Stimulated activated CD4-positive, alpha-beta T cell treated with anti-CD3 and anti-CD28 coated beads, Interleukin-2, amount 100 ng/mL, for 24 hours (primary cell): ENCODE measurements at places on chromosomes 1 and 21.

DNA sequence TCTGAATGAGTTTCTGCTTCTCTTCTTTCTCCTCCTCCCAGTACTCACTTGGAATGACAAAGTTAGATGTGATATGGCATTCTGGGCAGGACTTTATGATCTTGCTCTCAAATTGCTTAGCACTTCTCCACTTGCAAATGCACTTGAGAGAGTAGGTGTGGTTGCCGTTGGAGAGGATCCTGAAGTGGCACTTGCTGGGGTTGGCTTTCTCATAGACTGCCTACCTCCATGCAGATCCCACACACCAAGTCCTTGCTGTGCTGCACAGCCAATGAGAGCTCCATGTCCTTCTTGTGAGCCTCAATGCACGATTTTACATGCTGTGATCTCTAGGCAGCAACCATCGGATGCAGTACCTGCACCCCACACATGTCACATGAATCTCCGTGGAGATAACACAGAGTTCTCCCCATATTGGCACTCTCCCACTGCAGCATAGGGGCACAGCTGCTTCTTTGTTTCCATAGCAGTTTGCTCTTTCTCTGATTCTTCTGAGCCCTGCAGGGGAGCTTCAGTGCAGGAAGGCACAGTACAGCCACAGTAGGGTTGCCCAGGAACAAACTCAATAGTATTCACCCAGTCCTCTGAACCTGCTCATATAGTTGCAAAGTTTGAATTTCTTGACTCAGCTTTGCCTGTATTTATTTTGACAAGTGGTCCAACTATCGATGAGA lies 45.2 kb downstream of the ZNF691 start:
- DNase-seq: no peak

GRCh38 chr1:212601524-212601923 lies 7.0 kb upstream of the ATF3 start:
- DNase-seq: no peak

- DNase-seq: no peak
These were observed 6.4 kb downstream of the CLDN19 start for GRCh38 chr1:42733415-42734200.

- no peak for DNase-seq
These were observed 34.1 kb downstream of the COL11A1 start for GRCh38 chr1:103074224-103074623.

- peak; percentile 46 for DNase-seq
These were observed 66.9 kb downstream of the GNG12 start for GRCh38 chr1:67766141-67766978.

DNA sequence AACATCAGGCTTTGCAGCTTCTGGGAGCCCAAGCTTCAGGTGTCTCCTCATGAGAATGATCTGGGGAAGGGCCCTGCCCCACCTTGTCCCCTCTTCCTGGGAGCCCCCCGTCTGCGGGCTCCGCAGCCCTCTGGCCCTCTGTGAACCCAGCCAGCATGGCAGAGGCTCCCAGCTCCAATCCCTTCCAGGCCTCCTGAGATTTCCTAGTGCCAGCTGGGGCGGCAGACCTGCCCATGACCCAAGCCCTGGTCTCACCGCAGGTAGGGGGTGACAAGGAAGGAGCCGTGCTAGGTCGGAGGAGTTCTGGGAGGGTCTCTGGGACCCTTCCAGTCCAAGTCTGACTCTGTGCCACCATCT lies 7.7 kb downstream of the PLEKHG5 start:
- DNase-seq: no peak

GRCh38 chr1:10637400-10637799 lies 159.0 kb downstream of the CASZ1 start:
- DNase-seq: no peak

- DNase-seq: no peak
These were observed 640.6 kb downstream of the PTPRU start for GRCh38 chr1:29876902-29877301.

GRCh38 chr21:39184050-39184980 lies 1.1 kb upstream of the PSMG1 start:
- DNase-seq: no peak

DNA sequence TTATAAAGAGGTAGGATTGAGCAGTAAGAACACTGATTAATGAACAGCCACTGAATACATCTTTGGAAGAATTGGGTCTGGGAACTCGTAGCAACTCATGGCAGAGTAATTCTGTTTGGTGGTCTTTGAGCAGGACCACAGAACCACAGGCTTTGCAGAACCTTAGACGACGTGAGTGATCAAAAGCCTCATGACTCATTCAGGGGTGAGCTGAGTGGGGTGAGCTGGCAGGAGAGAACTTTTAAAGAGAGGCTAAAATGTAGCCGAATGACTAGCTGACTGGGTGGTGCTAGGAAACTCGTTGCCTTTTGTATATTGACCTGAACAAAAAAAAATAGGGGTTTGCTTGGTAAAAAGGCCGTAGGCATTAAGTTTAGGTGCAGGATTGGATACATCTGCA lies 313.8 kb downstream of the TGFB2 start:
- no peak for DNase-seq

GRCh38 chr1:11581445-11581991 lies 72.7 kb downstream of the FBXO2 start:
- DNase-seq: no peak

GRCh38 chr1:86084998-86085397 lies 71.6 kb downstream of the COL24A1 start:
- no peak for DNase-seq

DNA sequence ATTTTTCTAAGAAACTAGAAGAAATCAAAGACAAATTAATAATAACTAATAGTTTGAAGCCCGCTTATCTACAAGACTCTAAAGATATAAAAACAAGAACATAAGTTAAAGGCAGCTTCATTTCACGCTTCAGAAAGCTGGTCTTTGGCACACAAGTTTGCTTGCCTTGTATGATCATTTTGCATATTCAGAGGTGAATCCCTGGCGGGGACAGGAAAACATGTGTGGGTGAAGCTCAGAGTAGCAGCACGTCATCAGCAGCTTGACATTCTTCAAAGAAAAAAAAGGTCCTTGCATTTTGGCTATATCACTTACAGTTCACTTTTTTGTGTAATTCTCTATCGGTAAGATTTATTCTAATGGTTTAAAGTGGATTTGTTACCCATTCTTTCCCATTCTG lies 1911.8 kb downstream of the MRPL39 start:
- no peak for DNase-seq

DNA sequence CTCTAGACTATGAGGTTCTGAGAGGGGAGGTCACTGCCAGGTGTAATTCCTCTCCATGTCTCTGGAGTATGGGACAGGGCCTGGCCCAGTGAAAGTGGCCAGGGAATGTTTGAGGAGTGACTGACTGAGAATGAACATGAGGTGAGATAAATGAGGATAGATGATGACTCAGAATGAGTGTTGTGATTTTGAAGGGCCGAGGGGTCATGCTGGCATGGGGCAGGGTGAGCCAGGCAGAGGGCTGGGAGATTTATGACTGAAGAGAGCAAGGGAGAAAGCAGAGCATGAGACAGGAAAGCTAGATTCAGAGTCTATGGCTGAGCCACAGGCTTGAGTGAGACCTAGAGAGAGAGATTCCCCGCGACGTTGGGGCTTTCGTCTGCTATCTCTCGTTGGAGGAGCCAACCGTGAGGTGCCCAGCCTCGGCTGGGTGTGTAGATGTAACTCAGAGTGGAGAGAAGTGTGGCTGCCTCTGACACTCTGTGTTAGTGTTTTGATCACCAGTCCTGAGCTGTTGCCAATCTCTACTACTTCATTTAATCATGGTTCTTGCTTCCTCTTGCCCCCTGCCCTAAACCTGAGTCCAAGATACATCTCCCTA lies 50.1 kb downstream of the FOXD2 start:
- no peak for DNase-seq

GRCh38 chr1:239224100-239224499 lies 162.3 kb upstream of the CHRM3 start:
- no peak for DNase-seq

DNA sequence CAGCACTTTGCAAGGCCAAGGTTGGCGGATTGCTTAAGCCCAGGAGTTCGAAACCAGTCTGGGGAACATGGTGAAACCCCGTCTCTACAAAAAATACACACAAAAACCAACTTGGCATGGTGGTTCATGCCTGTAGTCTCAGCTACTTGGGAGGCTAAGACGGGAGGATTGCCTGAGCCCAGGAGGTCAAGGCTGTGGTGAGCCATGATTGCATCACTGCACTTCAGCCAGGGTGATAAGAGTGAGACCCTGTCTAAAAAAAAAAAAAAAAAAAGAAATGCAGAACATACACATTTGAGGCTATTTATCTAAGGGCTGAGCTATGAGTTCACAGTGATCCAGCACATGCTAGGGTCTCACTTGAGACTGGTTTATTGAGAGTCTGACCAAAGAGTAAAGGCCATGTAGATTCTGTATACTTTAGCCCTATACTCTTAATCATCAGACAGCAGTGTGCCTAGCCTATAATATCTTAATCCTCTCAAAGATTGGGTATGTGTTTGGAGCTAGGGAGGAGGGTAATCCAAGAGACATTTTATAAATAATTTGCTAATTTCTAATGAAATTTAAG lies 23.9 kb downstream of the RNF2 start:
- no peak for DNase-seq

GRCh38 chr1:153842006-153842471 lies 66.8 kb downstream of the SLC27A3 start:
- no peak for DNase-seq

- DNase-seq: peak; percentile 52
These were observed 546 bp downstream of the KIF21B start for GRCh38 chr1:201022820-201023516.

DNA sequence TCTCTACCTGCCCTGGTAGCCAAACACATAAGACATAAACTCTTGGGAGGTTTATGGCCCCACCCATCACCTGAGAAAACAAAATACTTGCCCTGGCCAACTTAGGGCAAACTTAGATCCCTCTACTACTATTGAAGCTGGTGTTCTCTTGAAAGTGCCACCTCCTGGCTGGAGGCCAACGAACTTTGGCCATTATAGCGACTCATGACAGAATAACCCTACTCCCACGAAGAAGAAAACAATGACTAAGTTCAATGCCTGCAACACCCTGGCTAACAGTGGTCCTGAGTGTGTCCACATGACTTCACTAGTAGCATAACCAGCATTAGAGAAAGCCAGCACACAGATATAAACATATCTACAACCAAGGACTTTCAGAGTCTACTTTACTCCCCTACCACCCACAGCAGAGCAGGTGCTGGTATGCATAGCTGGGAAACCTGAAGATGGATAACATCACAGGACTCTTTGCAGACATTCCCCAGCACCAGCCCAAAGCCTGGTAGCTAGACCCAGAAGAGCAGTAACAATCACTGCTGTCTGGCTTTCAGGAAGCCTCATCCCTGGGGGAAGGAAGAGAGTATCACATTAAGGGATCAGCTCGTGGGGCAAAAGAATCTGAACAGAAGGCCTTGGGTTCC lies 81.0 kb downstream of the SLC30A10 start:
- no peak for DNase-seq

DNA sequence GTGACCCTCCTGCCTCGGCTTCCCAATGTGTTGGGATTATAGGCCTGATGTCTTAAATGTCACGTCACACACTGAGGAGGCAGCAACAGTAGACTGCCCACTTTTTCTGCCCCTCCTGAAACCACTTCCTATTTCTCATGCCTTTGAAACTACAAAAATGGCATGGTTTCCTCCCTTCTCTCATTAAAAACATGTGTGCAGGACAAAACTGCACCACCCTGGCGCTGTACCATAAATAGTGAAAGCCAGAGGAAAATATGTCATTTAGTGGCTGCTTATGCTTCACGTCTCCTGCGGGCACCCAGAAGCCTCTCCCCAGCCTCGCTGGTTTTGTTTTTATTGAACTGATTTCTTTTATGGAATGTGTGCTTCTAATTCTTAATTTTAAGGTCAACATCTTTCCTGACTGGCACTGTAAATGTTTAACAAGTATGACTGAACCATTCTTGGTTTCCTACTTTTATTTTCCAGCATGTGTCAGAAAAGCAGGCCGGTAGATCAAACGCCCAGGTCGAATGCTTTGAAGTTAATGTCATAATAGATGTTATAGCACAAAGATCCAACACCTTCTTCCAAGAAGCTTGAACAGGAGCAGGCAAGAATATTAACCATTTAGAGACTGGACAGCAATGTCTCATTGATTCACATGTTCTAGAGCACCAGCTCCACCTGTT lies 59.6 kb upstream of the C1orf87 start:
- no peak for DNase-seq

DNA sequence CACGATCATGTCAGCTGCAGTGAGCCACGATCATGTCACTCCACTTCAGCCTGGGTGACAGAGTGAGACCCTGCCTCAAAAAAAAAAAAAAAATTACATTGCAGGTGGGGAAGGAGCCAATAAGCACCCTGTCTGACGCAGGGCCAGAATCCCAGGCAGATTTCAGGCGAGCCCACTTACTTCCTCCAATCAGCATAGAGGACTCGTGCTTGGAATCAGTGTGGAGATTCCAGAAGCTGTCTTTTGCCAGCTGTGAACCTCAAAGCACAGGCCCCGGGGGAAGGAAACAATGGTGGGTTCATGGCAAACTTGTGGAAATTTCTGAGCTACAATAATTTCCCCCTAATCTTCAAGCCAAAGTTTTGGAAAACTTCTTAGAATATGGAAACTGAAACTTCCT lies 178.2 kb upstream of the ZNF644 start:
- no peak for DNase-seq

DNA sequence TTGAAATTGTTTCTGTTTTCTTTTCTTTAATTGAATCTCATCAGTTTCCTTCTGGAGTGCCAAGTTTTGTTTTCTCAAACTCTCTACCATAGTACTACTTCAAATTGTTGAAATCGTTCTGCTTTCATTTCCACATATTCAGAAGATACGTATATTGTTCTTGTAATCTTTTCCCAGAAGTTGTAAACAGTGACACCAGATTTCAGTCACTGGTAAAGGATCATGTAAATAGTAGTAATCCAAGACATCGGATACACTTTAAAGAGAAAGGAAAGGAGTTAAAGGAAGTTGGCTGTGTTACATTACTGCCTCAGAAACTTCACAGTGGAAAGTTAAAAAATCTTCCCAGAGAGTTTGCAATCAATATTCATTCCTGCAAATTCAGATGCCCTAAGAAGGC lies 67.5 kb downstream of the RGL1 start:
- no peak for DNase-seq

DNA sequence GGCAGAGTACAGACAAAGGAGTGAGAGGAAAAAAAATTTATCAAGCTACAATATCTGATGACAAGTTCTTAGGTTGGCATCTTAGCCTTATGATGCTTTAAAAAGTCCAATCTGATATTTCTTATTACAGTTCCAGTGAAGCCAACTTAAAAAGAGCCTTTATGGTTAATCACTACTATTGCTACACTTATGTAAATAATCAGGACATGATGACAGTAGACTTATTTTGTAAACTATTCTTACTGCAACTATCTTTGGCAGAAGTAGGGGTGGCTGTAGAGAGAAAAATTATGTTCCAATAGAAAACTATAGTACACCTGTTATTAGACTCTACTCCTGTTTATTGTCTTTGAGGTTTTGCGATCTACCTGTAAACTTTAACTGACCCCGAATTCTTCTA lies 25.8 kb upstream of the NUF2 start:
- no peak for DNase-seq

- peak; percentile 35 for DNase-seq
These were observed at the start of gene IFI16 for GRCh38 chr1:159009704-159010361. Gene IFI16, plus strand, starts transcription at chr1:159009907. Its CDS starts 4,774 bp downstream, at chr1:159014681.
